ENCODE measurements at places on chromosomes 13 and 19. TPM values are rescaled to one million over a fixed set of nuclear protein-coding genes. Genes with fewer than 3 reads are reported as not detected.

Gene PSG6
- not detected for total RNA-seq

Gene IGSF23
- total RNA-seq: not detected

Gene CHST8
- total RNA-seq: 0.52 TPM

Gene RBM26
- total RNA-seq: 78.1 TPM

Gene FFAR3
- total RNA-seq: not detected

Gene FGF22
- total RNA-seq: 0.84 TPM

Gene AXL
- total RNA-seq: 6.8 TPM

Gene TLE2
- total RNA-seq: 1.4 TPM

Gene FCGBP
- 1.0 TPM for total RNA-seq

Gene INSL3
- not detected for total RNA-seq

All from neural crest cell (in vitro differentiated cells).